ENCODE measurements at places on chromosomes 3 and 15.

DNA sequence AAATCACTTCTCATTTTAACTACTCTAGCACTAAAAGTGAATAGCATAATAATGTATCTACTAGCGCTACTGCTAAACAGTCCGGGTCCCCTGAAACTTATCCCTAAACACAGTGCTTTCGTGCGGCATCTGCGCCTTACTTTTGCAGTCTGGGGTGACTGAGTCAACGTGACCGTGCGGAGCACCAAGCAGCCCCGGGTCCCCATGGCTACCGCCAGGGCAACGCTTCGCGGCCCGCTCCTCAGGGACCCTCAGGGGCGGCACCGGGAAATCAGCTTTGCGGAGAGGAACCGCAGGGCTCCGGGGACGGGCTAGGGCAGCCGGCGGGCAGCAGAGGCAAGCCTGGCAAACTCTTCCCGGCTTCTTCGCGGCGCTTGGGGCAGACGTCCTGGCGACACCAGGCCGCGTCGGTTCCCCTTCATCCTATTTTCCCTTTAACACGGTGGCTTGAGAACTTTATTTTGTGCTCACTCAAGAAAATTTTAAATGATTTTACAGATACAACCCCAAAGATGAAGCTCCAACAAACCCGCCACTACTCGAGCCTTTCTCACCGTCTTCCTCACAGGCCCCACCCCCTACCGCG is 757 bp upstream of the DIPK2A start:
- DNase-seq, result peak; percentile 60

DNA sequence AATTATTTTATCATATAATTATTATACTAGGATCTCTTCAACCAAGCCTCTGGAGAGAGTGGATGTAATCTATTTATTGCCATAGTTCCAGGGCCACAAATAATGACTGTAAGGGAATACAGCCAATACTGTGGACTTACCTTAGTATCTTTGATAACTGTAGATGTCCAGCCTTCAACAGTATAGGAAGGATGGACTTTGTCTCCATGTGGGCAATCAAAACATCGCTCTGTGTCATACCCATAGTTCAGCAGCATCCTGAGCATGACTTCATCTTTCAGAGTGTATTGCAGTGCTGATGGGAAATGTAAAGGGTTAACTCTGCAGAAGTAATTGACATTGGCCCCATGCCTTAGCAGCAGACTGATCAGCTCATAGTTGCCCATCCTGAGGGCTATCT is 14.2 kb downstream of the ASB14 start:
- no peak for DNase-seq

DNA sequence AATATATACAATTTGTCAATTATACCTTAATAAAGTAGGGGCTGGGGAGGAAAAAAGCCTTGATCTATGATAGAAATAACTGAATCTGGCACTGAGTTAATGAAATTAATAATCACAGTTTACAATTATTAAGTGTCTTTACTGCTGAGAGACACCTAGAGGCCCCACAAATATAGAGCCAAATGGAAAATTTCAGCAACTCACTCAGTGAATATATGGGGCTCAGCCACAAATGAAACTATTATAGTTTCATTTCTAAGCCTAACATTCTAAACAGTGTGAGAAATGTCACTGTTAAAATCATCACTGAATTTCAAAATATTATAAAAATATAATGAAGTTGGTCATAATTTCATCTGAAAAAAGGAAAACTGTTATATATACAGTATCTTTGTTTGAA is 40.3 kb downstream of the GNB4 start:
- DNase-seq, result no peak

DNA sequence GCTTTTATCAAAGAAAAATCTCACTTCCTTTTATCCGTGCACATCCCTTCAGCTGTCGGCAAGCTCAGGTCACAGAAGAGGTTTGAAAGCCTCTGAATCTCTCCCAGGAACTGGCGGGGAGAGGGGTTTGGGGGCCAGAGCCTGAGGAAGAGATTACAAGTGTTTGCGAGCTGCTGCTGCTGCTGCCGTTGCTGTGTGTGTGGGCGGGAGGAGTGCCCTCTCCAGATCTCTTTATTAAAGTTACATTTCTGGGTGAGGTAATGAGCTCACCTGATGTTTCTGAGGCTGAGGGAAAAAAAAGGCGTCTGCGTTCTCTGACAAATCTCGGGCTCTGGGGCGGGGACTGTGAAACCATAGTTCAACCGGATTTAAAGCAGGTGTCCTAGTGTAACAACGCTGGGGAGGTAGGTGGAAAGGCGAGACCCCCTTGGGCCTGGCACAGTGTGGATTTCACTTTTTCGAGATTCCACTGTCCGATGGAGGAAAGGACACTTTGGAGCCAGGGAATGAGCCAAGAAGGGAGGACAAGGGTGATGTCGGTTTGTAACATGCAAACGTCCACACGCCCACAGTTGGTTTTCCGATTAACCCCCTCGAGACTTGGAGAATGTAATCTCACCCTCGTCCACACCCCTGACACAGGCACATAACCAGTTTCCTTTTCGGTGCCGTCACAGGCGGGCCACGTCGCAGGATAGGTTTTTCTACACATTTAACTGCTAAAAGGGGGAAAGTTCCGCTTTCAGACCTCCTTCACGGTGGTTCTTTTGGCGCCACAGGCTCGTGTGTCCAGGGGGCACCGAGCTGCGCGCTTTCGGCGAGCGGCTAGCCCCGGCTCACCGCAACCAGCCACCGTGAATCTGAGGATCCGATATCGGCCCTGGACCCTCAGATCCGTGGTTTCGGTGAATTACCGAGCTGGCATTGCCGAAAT is 2.1 kb downstream of the ALCAM start:
- DNase-seq, result peak; percentile 85

GRCh38 chr3:41118461-41119390 is 80.6 kb upstream of the CTNNB1 start:
- no peak for DNase-seq

DNA sequence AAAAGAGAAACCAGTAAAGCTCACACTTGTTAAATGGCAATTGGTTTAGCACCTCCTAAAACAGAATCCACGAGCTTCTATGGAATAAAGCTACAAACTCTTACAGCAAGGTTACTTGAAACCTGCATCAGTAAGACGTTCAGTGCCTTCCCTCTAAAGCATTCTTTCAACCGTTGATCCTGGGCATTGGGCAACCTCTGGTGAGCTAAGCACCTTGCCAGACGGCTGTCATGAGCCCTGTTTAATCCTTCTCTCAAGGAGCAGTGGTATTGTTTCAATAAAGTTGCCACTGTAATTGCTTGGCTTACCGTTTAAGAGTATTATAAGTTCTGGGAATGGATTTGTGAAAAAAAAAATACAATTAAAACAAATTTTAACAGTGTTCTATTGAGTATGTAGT is 75.0 kb downstream of the COL8A1 start:
- DNase-seq, result no peak

DNA sequence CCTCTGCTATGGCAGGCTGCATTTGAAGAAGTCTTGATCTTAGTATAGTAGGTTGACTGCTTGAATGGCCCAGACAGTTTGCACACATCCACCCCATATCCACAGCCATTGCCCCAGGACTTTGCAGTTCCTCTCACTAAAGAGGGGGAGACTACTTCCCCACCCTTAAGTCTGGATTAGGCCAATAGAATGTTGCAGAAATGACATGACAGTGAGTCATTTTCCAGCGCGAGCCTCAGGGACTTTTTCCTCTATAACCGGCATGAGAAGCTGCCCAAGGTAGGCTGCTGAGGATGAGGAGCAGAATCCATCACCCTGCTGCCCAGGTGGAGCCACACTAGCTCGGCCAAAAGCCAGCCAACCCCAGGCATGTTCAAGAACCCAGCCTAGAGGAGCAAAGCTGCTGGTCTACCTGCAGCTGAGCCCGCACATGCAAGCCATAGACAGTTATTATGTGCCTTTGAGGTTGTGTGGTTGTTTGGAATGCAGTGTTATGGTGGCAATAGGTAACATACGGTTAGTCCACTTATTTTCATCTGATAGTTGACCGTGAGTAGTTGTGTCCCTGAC is 113.9 kb downstream of the TLE3 start:
- no peak for DNase-seq

DNA sequence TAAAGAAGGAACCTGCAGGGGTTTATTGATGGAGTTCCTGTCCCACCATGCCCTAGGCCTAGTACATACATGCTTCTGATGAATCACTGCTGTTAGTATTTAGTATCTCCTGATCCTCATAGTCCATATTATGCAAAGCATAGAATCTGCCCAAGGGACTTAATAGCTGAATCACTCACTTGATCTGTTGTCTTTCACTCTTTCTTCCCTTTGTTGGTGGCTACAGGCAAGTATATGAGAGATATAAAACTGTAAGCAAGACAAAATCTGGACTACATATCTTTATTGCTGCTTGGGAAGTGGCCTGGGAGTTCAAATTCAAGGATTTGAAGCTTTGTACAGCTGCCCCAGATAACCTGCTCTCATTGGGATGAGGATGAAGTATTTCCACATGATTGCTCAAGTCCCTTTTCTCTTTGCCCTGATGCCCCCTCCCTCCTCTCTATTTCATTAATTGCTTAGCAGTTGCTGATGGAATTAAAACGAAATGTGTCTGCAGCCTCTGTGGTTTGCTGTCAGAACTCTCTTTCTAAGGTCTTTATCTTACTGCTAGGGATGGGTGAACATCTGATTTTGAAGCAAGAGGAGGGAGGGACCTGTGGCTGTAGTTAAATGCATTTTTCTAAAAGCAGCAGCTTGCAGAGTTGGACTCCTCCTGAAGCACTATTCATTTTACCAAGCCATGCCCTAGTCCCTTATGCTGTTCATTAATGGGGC is 114.1 kb downstream of the ZNF609 start:
- DNase-seq, result no peak

DNA sequence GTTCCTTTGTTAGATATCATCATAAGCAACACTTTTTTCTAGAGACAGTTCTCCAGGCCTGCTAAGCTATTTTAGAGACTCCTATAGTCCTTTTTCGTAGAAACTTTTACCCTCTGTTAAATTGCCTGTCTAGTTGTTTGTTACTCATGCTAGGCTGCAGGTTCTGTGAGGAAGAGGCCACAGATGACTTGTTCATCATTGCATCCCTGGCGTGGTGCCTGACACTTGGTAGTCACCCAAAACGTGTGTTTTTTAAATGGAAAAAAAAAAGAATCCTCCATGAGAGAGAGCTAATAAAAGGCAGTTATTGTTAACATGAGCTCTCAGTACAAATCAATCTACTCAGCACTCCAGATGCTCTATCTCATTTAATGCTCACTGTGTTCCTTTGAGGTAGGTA is 35.1 kb downstream of the CCDC54 start:
- peak; percentile 42 for DNase-seq

- no peak for DNase-seq
Observed at GRCh38 chr3:99638167-99638948, at the start of gene COL8A1. Gene COL8A1 (plus strand): TSS chr3:99638594. CDS start chr3:99790683, 152,089 bp downstream.

DNA sequence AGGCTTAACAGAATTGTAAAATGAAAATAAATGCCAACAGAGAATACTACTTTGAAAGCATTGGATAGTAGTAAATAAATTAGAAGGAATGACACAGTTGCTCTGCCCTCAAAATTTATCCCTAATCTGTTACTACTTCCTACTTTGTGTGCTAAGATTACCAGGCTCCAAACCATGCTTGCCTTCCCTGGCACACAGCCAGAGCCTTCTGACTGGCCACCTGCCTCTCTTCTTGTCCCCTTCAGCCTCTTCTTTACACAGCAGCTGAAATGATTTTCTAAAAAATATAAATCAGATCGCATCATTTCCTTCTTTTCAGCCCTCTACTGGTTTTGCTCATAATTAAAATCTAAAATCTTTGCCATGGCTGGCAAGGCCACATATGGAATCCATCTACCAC is 334.1 kb downstream of the FHIT start:
- DNase-seq, result no peak

- DNase-seq, result no peak
Observed at GRCh38 chr3:42710323-42711021, 7.9 kb upstream of the HHATL start.

DNA sequence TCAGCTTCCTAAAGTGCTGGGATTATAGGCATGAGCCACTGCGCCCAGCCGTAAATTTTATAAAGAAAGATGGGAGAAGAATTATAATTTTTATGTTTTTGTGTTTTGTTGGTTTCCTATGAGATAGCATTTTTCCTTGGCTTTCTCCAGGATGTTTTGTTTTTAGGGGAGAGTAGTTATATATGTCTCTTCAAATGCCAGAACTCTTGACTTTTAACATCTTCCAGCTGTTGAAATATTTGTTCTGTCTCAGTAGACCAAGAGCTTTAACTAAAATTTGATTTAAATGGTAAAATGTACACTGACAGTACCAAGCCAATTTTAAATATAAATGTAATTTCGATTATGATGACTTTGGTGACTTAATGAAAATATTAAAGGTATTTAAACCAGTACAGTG is 96.8 kb downstream of the DHX36 start:
- no peak for DNase-seq

GRCh38 chr3:193346259-193346658 is 32.3 kb downstream of the ATP13A5 start:
- DNase-seq, result no peak

GRCh38 chr3:40524568-40525285 is at the start of gene ZNF621:
Gene ZNF621 (plus strand): TSS chr3:40524960. CDS start chr3:40525841, 881 bp downstream.
- peak; percentile 92 for DNase-seq

DNA sequence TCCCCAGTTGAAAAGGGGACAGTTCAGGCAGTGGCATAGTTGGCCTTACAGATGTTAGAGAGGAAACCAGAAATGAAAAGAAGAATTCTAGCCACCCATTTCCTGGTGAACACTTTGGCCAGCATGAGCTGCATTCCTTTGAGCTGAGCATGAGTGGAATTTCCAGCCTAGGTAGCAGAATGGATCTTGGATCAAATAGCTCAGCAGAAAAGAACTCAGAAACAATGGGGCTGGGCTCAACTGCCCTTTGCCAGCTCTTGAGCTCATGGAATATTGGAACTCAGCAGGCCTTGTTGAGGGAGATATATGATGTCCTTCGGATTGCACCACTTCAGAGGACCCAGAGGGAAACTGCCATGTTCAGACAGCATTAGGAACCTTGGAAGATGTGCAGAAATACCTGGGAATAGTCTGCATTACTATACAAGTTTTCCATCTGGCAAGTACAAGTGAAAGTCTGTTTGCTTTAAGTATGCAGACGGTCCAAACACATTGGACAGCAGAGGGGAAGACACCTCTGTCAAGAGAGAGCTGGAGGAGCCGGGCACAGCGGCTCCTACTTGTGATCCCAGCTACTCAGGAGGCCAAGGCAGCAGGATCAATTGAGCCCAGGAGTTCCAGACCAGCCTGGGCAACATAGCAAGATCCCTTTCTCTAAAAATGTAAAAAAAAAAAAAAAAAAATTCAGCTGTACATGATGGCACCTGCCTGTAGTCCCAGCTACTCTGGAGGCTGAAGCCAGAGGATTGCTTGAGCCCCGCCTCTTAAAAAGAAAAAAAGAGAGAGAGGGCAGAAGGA is 3.1 kb upstream of the CDV3 start:
- no peak for DNase-seq

All from head of caudate nucleus (tissue), 42 donors.